ENCODE measurements at places on chromosomes 11 and 22.

GRCh38 chr11:120642196-120642894, 130.8 kb downstream of the GRIK4 start:
- no peak for DNase-seq

- DNase-seq, result no peak
Measured at GRCh38 chr11:75728992-75729391, 11.4 kb downstream of the MOGAT2 start.

DNA sequence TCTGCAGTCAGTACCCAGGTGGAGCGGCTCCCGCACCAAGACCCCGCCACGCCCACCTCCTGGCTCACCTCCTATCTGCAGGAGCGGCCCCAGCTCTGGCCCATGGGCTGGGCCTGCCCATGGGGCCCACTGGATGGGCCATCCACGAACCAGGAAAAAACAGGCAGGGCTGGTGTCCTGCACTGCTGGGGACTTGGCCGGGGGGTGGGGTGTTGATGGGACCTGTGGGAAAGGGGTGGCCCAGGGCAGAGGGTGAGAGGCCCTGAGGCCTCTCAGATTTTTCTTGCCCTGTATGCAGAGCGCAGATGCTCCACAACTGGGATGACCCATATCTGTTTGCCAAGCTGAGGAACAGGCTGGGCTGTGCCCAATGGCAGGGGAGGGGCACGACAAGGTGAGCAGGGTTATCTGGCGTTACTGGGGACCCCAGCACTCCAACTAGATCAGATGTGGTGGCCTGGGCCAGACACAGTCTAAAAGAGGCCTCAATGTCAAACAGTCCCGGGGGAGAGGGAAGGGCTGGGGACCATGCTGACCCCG, 2.7 kb upstream of the PIM3 start:
- no peak for DNase-seq

DNA sequence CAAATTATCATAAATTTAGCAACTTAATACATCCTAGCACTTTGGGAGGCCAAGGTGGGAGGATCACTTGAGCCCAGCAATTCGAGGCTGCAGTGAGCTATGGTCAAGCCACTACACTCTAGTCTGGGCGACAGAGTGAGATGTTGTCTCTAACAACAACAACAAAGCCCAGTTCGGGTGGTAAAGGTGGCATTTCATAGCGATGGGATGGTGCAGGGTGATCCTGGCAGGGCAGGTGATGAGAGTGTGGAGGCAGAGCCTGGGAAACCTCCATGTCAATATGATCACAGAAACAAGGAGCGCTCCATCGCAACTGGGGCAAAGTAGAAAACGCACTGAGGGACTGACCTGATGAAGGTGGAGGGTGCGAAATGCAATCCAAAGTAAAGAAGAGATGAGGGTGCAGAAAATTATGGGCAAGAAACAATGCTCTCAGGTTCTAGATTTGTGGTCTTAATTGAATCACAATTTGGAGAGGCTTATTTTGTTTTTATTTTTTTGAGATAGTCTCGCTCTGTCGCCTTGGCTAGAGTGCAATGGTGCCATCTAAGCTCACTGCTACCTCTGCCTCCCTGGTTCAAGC, 32.8 kb upstream of the CLDN5 start:
- DNase-seq, result no peak

- no peak for DNase-seq
Measured at GRCh38 chr11:67534070-67534679, 10.9 kb upstream of the CABP2 start.

DNA sequence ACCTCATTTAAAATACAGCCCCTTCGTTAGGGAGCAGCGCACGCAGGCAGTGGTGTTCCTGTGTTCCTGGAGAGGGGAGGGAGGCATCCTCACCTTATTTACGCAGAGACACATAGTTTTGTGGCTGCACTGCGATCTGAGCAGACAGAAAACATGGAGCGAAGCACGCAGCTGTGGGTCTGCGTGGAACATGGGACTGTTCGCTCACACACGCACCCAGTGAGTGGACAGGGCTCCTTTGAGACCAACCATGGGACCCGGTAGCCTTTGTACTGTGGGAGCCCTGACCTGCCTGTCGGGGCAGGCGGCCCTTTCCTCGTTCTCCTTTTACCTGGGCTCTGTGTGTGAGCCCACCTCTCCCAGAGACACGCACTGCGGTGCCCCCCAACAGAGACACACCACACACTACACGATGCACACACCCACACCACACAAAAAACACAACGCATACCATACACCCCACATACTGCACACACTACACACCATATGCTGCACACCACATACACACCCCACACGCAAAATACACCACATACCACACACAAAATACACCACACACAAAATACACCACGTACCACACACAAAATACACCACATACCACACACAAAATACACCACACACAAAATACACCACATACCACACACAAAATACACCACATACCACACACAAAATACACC, 1245.7 kb downstream of the BRD1 start:
- no peak for DNase-seq
